ENCODE measurements at places on chromosomes 3 and 15. TPM values are rescaled to one million over a fixed set of nuclear protein-coding genes. Genes with fewer than 3 reads are reported as not detected.

Gene CD96
- 0.08 TPM for total RNA-seq

Gene RNU5B-1
- total RNA-seq: not detected

Gene ABI3BP
- 2.7 TPM for total RNA-seq

Gene PRKAR2A
- 29.5 TPM for total RNA-seq

Gene A4GNT
- total RNA-seq: not detected

Gene PSTPIP1
- total RNA-seq: 4.6 TPM

Gene ZDHHC19
- not detected for total RNA-seq

Gene SELENOK
- 56.8 TPM for total RNA-seq

Gene SERPINI2
- total RNA-seq: not detected

Gene OXSM
- 14.5 TPM for total RNA-seq

Gene FBXO40
- not detected for total RNA-seq

Gene GP9
- not detected for total RNA-seq

Gene ITPKA
- total RNA-seq: 0.62 TPM

Gene AADACL2
- not detected for total RNA-seq

Gene CGNL1
- under 0.01 TPM for total RNA-seq

Gene GOLGA8R
- not detected for total RNA-seq

Gene SLC22A14
- total RNA-seq: not detected

Gene C3orf20
- total RNA-seq: not detected

Gene CD80
- total RNA-seq: not detected

Gene CPLX3
- not detected for total RNA-seq

Gene SH3GL3
- 0.23 TPM for total RNA-seq

Gene PIERCE2
- 1.1 TPM for total RNA-seq

Gene SLC9A9
- 2.0 TPM for total RNA-seq

Gene LSM3
- total RNA-seq: 26.7 TPM

Gene TMEM108
- not detected for total RNA-seq

Gene POTEB2
- not detected for total RNA-seq

Gene RPSA
- total RNA-seq: 2,555 TPM

Gene GHRL
- total RNA-seq: not detected

Gene KBTBD13
- total RNA-seq: not detected

Gene PLCB2
- total RNA-seq: 1.3 TPM

Gene FOXL2
- total RNA-seq: 1.2 TPM

Gene PPP1R14D
- total RNA-seq: not detected

Gene MYL3
- not detected for total RNA-seq

Gene KCNH8
- not detected for total RNA-seq

Gene NR2F2
- total RNA-seq: 2.3 TPM

Gene CLDN11
- 3.4 TPM for total RNA-seq

Gene ISLR
- total RNA-seq: 0.08 TPM

Gene PLOD2
- total RNA-seq: 41.3 TPM

Gene SLC9C1
- total RNA-seq: not detected

Gene DNASE1L3
- total RNA-seq: not detected

Gene BHLHE40
- 62.2 TPM for total RNA-seq

Gene GPR171
- not detected for total RNA-seq

Gene P2RY13
- not detected for total RNA-seq

Gene DZIP3
- total RNA-seq: 3.9 TPM

Gene C3orf49
- total RNA-seq: not detected

Gene GOLGA8J
- not detected for total RNA-seq

Gene ATXN7
- total RNA-seq: 9.8 TPM

Gene MYZAP
- 3.4 TPM for total RNA-seq

Gene C2CD4B
- total RNA-seq: not detected

Gene HCN4
- total RNA-seq: not detected

Gene RPUSD2
- total RNA-seq: 13.4 TPM

Data from hair follicular keratinocyte (primary cell).